ENCODE measurements at places on chromosomes 5 and 9.

DNA sequence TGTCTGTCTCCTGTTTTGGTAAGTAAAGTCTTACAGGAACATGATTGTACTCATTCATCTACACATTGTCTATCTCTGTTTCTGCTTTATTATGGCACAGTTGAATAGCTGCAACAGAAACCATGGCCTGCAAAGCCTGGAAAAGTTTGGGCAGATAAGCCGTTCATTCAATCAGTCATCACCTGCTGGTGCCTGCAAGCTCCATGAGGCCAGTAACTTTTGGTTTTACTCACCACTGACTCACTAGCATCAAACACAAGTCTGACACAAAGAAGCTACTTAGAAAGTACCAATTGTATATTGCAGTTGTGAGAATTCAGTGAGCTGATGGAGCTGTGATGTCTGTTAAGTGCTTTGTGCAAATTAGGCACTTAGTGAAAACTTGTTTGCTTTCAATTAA lies 373.6 kb upstream of the SGCD start:
- no peak for DNase-seq

DNA sequence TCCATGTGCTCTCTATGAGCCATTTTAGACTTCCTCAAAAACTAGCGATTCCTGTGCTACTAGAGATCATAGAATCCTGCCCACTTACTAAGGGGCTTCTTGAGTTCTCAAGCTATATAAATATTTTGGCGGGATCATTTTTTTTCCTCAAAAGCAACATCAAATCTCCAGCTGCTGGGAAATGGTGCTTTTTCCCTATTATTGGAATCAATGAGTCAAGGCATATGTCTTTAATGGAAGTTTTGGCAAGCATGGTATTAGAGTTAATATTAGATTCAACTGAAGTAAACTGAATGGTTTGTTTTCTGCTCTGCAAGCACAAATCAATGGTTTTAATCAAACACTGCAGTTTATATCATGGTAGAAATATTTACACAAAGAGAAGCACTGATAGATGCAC lies 369.9 kb upstream of the PTGER4 start:
- no peak for DNase-seq

GRCh38 chr5:167579693-167580055 lies 711.8 kb upstream of the WWC1 start:
- no peak for DNase-seq

- no peak for DNase-seq
Observed at GRCh38 chr5:54491326-54491725, 26.2 kb upstream of the SNX18 start.

DNA sequence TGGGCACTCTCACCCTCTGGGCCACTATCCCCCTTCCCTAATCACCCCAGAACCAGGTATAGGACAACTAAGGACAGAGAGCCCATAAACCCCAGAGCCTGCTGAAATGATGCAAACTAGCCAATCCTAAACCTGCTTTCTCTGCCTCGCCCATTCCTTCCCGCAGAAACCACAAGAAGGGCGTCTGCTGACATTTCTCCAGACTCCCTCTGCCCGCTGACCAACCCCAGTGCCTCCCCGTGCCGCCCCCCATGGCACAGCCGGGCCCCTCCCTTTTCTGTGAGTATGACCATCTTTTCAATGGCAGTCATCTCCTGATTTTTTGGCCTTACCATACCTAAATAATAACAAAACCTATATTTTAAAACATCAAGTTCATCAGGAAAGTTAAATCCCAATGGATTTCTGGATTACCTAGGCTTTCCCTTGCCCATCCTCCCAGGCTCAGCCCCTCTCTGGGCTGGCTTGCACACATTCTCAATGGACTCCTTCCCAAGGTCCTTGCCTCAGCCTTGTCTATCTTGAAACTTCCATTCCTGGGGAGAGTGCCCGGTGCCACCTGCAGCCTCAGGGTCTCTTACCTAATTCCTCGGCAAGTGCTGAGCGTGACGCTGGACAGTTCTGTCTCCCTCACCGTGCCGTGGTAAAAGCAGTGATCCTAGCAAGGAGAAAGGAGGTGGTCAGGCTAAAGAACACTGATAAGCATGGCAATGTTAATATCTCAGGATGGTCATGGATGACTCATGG lies 45.2 kb downstream of the ADAM19 start:
- no peak for DNase-seq

DNA sequence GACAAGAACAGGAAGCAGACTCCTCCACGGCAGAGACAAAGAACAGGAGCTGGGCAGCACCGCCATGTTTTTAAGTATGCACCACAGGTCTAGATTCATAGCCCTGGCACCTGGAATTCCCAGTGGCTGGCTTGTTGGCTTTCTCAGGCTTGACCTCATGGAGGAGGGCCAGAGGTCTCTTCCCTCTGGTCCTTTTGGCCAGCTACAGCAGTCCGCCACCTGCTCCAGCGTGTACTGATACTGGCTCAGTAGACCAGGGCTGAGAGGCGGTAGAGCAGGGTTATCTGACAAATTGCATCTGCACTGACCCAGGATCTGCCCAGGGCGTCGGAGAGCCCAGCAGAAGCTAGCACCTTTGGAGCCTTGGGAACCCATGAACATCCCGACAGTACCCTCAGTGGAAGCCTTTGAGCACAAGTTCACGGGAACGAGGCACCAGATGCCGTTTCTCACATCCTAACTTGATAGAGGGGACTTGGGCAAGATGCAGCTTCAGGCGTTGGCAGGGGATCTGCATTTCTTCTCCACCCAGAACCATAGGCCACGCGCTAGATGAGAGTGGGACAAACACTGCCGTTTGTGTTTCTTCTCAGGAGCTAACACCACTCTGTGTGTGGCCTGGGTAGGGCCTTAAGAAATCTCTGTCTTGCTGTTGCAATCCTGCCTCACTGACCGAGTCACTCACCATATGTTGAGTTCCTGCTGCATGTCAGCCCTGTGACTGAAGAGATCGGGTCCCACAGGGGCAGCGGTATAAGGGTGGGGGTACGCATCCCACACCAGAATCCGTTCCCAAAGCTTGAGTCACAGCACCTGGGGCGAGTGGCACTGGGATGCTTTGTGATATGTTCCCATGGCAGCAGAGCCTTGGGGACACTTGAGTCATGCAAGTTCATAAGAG lies 90.3 kb upstream of the OTULINL start:
- DNase-seq = no peak

DNA sequence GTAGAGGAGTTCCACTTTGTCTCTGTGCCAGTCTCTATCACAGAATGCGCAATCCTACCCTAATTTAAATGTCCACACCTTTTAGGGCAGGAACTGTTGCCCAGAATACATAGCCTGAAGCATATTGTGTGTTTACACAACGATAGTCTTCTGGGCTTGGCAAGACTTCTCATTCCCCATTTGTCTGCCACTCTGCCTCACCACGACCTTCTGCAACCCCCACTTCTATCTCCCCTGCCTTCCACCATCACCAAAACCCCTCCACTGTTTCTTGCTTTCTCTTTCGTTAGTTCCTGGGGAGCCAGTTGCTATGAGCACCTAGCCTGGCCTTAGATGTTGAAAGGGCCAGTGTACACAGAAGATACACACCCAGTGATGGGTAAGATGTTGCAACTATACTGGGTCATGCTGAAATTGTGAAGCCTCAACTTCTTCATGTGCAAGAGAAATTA lies 883 bp upstream of the RNF145 start:
- no peak for DNase-seq

GRCh38 chr5:45695804-45696156 lies 400 bp downstream of the HCN1 start:
- no peak for DNase-seq

- peak; percentile 64 for DNase-seq
Observed at GRCh38 chr9:111759762-111760639, 34.7 kb downstream of the SHOC1 start.

GRCh38 chr5:169442403-169442874 lies 141.1 kb upstream of the SPDL1 start:
- DNase-seq = no peak

DNA sequence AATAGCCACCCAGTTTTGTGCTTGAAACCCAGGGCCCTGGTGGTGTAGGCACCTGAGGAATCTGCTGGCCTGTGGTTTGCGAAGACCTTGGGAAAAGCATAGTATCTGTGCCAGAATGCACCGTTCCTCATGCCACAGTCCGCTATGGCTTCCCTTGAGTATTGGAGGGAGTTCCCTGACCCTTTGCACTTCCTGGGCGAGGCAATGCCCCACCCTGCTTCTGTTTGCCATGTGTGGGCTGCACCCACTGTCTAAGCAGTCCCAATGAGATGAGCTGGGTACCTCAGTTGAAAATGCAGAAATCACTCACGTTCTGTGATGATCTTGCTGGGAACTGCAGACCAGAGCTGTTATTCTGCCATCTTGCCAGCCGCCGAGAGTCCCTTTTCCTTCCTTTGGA lies 483.5 kb downstream of the AGTPBP1 start:
- DNase-seq = no peak

- no peak for DNase-seq
Observed at GRCh38 chr5:1779021-1779680, 20.5 kb downstream of the MRPL36 start.

- no peak for DNase-seq
Observed at GRCh38 chr5:174734571-174735497, 10.5 kb downstream of the MSX2 start.

DNA sequence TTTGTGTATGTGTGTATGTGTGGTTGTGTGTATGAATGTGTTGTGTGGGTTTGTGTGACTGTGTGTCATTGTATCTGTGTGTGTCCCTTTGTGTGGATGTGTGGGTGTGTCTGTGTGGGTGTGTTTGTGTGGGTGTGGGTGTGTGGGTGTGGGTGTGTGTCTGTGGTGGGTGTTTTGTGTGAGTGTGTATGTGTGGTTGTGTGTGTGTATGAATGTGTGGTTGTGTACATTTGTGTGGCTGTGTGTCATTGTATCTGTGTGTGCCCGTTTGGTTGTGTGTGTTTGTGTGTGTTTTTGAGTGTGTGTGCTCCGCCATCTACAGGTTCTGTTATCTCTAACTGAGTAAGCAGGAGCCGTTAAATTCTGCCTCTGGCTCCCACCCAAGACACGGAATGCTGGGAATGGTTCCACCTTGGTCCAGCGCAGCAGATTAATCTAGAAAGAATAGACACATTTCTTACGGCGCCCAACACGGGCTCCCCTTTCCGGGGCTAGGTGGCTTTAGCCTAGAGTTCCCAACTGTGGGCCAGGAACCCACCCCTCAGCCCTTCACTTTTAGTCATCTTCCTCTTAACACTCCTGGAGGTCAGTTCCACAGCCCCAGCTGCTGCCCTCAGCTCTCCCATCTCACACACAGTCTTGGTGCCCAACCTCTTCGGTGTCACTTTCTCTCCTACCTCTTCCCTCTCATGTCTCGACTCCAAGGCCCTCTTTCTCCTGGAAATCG lies 197.1 kb downstream of the TTLL11 start:
- DNase-seq = no peak

GRCh38 chr5:128038643-128039042 lies 44.9 kb upstream of the SLC12A2 start:
- DNase-seq = no peak

DNA sequence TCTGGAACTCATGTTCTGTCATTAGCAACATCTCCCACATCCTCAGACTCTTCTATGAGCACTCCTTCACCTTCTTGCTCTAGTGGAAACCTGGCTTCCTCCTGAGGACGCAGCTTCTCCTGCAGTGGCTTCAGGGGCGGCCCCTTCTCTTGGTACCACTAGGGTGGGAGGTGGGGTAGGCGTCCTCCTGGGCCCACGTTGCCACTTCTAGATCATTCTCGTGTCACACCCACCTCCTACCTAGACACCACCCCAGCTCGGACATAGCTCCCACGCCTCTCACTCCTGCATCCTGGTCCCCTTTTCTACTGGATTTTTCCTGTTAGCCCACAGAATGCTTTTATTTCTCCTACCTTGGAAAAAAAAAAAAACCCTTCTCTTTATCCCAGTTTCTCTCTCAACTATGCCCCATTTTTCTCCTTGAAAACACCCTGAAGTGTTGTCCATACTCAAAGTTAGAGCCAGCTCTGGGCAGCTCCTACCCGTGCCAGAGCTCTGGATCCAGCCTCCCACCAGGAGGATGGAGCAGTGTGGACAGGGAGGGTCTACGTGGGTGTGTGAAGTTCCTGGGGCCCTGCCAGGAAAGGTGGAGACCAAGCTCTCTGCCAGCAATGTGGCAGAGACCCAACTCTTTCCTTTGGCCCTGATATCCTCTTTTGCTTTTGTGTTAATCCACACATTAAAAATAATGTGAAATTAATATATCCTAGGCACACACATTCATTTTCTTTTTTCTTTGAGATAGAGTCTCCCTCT lies 179.2 kb downstream of the HSPA4 start:
- no peak for DNase-seq

DNA sequence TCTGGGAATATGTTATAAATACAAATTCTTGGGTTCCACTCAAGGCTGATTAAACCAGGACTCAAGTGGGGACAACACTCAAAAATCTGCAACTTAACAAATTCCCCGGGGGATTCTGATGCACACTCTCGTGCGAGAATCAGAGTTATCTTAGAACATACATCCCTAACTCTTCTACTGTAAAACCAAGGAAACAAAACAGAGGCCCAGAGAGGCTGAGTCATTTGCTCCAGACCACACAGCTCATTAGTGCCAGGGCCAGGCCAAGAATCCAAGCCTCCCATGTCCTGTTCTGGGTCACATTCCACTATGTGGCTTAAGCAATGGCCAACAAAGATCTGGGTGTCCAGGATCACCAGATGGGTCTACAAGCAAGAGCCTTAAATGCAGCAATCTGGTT lies 166.0 kb downstream of the ADAMTS12 start:
- DNase-seq = no peak

DNA sequence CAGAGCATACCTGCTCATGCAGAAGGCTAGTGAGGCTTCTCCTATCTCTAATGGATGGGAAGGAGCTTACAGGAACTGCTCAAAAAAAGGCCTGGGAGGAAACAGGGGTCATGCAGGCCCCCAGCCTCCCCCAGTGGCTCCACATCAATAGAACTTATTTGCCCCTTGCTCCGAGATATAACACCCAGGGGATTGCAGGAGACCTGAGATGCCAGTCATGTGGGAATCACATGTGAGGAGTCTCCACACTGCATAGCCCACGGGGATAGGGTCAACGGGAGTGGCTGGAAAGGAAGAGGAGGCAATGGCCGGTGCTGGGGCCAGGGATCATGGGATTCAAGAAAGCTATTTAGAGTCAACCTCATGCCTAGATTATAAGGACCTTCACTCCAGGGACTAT lies 76.2 kb downstream of the NRG2 start:
- no peak for DNase-seq

DNA sequence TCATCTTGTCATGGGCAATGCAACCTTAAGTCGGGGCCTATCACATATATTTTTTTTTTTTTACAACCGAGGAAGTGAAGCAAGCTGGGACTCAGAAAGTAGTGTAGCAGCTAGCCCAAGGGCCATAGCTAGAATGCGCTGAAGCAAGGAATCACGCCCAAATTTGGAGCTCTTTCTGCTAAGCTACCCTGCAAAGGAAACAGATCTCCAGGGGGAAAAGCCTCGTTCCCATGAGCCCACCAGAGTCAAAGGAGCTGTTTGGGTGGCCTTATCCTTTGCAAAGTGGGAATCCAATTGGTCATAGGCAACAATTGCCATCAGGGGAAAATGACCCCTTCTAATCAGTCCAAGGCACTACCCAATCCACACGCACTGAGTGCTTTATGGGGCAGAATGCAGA lies 390.4 kb downstream of the EBF1 start:
- no peak for DNase-seq

GRCh38 chr9:34252016-34252415 lies 73.2 kb downstream of the UBAP1 start:
- DNase-seq = no peak

GRCh38 chr9:107397076-107398044 lies 92.2 kb downstream of the KLF4 start:
- DNase-seq = no peak

Measured in hematopoietic multipotent progenitor cell treated with erythropoietin and hydrocortisone succinate and interleukin-3 and kit ligand, for 15 days (in vitro differentiated cells).